Upper lobe of left lung (tissue), 6 donors: ENCODE measurements at places on chromosomes 11 and 22. TPM values are rescaled to one million over a fixed set of nuclear protein-coding genes. Genes with fewer than 3 reads are reported as not detected.

PGA3 gene
- total RNA-seq: not detected

DNA sequence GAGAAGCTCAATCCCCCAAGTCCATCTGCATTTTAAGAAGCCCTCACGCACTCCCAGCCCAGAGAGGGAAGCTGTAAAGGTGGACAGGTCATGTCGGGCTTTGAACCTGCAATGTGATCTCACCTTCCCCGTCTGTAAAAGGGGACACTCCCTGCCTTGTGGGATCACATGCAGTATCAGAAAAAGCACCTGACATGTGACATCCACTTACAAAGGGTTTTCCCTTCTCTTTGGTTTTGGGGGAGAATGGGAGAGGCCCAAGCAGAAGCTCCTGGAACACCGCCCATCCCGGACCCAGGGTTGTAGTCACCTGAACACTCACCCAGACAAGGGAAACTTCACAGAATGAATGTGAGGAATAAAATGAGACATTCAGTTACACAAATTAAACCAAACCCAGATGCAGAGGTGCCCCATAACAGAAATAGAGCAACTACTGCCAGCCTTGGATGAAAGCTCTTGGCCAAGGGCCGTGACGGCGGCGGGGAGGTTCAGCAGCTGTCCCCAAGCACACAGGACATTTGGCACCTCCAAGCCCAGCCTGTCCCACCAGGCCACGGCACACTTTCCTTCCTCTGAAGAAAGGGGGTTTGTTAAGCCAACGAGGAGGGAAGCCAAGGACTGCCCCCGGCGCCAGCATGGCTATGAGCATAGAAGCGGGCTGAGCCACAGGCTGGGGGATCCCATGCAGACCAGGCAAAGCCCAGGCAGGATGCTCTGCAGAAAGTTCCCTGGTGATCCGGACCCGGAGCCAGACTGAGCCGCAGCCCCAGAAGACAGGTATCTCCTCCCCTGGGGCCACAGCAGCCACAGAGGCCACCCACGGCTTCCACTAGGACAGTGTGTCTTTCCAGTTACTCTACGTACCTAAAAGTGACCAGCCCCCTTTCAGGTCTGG lies 3.8 kb downstream of the BID start:
- DNase-seq: peak; percentile 54

DNA sequence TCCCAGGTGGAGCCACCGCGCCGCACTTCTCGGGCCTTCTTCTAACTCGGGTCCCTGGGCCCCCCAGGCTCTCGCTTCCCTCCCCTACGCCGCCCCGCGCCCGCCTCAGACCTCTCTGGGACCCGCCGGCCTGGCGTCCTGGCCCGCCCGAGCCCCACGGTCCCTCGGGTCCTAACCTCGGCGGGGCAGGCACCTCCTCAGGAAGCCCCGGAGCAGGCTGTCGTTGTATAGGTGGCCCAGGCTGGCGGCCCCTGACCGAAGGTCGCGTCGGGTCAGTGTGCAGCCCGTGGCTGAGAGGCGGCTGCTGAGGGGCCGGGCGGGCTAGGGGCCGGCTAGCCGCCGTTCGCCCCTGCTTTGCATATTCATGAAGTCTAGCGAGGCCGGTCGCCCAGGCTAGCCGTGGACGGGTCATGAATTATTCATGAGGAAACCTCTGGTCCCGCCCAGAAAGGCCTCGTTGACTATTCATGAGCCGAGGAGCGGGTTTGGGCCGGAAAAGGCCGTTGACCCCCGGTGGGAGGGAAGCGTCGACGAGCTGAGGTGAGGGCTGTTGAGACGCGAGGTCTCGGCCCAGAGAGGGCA lies at the start of gene HORMAD2:
Gene HORMAD2 (plus strand): TSS at position 513 of the 582 bp plus-strand sequence. CDS start 13,489 bp downstream, outside the sequence.
- peak; percentile 83 for DNase-seq

DNA sequence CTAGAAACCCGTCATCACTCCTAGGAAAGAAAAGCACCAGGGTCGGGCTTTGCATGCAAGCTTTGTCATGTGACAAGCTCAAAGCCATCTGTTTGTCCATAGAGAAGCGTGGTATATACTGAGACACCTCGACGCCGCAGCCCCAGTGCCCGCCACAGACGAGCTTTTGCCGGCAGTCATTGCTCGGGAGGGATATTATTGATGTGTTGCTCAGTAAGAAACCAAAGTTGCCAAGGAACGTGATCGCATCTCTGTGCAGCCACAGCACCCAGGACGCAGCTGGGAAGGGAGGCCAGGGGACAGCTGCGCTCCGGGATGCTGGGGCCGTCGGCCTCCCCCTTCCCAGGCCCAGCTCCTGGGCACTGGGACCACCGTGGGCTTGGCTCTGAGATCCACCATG lies 89.5 kb upstream of the KCNQ1OT1 start:
- peak; percentile 56 for DNase-seq

SEZ6L gene
- not detected for total RNA-seq

- DNase-seq: no peak
These were observed 34.5 kb upstream of the SLC25A1 start for GRCh38 chr22:19213001-19213400.
